ENCODE measurements at places on chromosomes 5 and 9.

GRCh38 chr5:110872963-110873362 is 134.2 kb downstream of the SLC25A46 start:
- DNase-seq = no peak

DNA sequence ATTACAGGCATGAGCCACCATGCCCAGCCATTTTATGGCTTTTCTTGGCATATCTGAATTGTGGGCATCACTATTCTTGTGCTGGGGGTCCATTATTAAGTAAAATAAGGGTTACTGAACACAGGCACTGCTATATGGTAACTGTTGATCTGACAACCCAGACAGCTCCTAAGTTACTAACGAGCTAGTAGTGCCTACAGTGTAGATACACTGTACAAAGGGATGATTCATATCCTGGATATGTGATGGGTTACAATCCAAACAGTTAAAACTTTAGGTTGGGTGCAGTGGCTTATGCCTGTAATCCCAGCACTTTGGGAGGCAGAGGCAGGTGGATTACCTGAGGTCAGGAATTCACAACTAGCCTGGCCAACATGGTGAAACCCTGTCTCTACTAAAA is 4.3 kb downstream of the CD14 start:
- DNase-seq = no peak

DNA sequence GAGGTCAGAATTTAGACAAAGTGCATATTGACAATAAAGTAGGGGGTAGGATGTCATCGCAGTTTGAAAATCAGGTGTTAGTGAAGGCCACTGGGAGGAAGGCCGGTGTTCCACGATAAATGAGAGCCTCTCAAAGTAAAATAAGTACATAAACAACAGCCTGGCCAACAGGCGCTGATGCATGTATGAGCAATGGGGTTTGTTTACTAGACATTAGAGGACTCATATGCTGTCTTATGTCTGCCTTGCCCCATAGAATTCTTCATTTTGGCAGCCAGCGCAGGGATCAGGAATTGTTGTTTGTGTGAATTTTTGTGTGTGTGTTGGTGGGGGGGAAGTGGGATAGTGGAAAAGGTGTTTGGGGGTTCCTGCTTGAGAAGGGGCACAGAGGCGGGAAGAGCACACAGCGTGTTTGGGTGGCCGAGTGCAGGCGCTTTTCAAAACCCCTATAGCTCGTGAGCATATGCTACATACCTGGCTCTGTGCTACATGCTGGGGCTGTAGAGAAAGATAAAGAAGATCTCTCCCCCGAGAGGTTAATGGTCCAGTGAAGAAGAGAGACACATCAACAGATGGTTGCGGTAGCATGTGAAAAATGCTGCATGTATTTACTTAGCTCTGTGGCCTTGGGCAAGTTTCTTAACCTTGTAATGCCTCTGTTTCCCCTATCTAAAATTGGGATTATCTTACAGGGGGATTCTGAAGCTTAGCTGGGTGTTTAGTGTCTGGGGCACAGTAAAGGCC is 11.5 kb downstream of the SNX30 start:
- no peak for DNase-seq

DNA sequence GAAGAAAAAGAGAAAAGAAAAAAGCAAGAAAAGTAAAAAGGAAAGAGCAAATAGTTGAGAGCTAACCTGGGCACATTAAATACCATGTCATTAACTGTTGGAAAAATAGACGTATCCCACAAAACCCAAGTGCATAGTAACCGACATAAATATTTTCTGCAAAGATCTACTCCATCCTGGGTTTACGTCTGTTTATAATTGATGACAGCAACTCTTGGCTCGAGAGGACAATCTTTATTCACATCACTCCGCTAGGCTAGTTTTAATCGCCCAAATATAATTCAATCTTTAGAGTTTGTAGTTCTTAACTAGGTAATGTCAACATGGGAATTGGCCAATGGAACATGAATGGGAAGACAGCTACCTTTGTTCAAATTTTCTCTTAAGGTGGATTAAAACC is 321.7 kb upstream of the TNC start:
- DNase-seq = no peak

GRCh38 chr9:33164138-33164809 is 2.9 kb downstream of the B4GALT1 start:
- no peak for DNase-seq

GRCh38 chr5:8906303-8906967 is 639.4 kb downstream of the SEMA5A start:
- no peak for DNase-seq

Measured in DMS79 treated with DMSO at 0.1 percent for 48 hours (cell line).